NCI-H69 (cell line): ENCODE measurements at places on chromosomes 12 and 14.

DNA sequence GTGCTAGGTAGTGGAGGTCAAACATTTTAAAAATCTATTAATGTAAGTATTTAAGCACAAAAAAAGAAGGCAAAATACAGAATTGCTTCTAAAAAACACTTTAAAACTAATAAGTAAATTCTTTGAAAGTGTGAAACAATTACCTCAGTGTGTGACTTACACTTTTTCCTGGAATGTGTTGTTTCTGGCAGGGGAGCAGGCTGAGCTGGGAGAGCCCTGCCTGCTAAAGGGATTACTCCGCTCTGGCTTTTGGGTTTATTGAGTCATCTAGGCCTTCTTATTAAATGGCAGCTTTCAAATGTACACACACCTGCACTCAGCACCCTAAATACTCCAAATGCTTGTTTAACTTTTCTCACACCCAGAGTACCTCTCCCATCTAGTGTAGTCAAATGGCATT lies 279.8 kb downstream of the AKAP6 start:
- no peak for DNase-seq

DNA sequence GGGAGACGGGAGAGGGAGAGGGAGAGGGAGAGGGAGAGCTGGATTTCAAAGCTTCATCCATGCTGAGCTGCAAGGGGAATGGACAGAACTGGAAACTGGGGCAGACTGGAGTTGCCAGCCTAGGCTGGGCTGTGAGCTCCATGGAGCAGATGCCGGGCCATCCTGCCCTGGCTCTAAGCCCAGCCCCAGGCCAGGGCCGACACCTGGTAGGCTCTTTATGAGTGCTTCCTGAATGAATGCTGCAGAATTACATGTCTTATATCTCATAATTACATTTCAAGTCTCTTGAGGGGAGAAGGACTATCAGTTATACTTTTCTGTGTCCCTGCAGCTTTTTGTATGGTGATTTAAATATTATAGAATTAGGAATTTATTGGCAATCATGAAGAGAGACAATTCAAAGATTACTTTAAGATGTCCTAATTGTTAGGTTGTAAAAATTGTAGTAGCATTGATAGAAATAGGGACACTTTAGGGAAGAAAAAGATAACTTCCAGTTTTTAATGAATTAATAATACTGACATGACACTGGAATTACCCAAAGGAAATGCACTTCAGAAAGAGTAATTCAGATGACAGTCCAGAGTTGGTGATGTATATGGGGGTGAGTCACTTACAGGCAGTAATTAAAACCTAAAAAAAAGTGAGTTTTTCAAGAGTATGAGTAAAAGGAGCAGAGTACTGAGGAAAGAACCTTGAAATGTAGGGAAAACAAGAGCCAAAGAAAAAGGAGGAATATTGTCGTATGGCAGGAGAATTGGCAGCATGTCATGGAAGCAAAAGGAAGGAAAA lies 29.0 kb downstream of the SCYL2 start:
- DNase-seq, result peak; percentile 36

GRCh38 chr14:102848830-102849525 lies 71.7 kb downstream of the TRAF3 start:
- peak; percentile 93 for DNase-seq

- DNase-seq, result peak; percentile 59
These were observed 9.3 kb downstream of the CCDC196 start for GRCh38 chr14:66495218-66496098.
